ENCODE measurements at places on chromosomes 11 and 22.
A peak's percentile ranks its signal among the peaks of the same experiment; 100 is the strongest.

DNA sequence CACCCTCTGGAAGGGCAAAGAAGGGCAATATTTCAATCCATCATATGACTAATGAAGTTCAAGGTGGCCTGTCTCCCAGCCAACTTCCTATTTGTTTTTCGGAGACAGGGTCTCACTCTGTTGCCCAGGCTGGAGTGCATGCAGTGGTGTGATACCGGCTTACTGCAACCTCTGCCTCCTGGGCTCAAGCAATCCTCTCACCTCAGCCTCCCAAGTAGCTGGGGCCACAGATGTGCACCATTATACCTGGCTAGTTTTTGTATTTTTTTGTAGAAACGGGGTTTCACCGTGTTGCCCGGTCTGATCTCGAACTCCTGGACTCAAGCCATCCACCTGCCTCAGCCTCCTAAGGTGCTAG, 13.4 kb downstream of the ABTB2 start:
- DNase-seq: no peak

DNA sequence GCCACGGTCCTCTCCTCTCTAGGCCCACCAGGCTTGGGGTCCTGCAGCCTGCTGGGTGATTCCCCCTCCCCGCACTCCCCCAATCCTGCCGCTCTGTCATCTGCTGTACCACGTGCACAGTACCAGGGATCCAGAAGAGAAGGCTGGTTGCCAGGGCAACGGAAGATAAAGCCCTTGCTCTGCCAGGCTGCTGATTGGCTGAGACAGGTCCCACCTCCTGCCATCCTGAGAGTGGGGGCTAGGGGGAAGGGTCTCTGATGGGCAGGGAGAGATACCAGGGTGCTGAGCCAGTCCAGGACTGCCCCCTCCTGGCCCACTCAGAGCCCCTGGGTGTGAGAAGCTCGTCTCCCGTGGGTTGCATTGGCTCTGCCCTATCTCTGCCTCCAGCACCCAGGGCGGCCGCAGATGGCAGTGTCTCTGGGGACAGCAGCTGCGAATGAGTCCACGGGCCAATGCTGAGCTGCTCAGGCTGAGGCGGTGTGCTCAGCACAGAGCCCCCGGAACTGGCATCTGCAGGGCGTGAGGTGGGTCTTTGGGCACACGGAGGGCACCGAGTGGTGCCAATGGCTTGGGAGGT, at the start of gene SMIM45:
Gene SMIM45, plus strand, starts transcription at position 253 of the 577 bp plus-strand sequence.
- no peak for DNase-seq

DNA sequence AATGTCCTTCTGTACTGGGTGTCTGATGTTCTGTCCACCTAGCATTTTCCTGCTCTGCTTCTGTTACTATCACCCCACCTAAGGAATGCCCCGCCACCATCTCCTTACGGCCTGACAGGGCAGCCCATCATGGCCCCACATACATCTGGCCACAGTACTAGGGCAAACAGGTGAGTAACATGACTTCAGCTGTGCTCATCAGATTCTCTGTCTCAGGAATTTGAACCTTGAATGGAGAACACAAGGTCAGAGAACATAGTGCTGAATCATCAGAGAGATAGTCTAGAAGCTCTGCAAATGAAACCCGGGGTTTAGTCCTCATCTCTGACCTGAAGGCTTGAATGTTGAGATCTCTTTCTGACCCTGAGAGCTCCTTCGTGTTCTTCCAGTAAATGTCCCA, 32.4 kb downstream of the ZC3H12C start:
- DNase-seq: no peak

DNA sequence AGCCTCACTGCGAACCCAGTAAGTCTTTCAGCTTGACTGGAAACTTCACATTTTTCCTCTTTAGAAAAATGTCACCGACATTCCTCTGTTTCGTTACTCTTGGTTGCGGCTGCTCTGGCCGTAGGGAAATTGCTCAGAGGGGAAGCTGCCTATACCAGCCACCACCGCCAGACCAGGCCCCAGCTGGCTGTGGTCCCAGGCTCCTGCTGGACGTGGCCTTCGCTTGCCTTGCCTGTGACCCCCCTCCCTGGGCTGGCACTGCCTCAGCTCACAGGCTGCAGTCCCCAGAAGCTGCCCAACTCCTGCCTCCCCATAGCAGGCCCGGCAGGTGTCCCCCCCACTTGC, 197.8 kb downstream of the MN1 start:
- DNase-seq: no peak

DNA sequence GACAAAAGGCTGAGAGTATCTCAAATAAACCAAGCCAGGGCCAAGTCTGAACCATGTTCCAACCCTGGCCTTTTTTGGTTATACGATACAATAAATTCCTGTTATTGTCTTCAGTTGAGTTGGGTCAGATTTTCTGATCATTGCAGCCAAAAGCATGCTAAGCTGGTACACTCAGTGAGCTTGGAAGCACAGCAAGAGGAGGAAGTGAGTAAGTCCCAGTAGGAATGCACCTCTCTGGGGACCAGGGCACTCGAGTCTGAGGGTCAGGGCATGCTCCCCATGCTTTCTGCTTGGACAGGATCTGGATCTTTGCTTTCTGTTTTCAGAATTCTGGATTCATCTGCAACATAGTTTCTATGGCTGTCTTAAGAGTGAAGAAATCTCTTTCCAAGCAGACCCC, 73.1 kb downstream of the TMPRSS5 start:
- DNase-seq: no peak

DNA sequence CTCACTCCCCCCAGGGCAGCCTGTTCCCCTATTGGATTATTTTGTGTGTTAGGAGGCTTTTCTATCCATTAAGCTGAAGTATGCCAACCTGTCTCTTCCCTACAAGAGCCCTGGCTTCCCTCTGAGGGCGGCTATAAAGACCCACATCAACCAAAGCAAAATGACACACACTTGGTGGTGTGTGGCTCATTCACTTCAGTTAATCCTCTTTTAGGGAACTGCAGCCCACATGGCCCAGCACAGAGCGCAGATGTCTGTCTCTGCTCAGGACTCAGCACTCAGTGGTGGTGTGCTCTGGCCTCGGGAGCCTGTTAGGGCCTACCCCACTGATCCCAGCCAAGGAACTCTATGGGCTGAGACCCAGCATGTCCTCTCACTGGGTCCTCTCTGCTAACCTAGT, 32.2 kb upstream of the LRRC10B start:
- DNase-seq: no peak

DNA sequence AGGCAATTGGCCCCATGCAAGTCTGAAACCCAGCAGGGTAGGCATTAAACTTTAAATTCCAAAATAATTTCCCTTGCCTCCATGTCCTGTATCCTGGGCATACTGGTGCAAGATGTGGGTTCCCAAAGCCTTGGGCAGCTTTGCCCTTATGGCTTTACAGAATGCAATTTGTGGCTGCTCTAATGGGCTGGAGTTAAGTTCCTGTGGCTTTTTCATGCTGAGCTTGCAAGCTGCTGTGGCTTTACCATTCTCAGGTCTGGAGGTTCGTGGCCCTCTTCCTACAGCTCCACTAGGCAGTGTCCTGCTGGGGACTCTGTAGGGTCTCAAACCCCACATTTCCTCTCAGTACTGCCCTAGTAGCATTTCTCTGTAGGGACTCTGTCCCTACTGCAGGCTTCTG, 15.0 kb upstream of the BIRC3 start:
- no peak for DNase-seq

- no peak for DNase-seq
Measured at GRCh38 chr11:109374032-109374431, 48.0 kb upstream of the C11orf87 start.

- peak; percentile 44 for DNase-seq
Measured at GRCh38 chr22:36385491-36386350, 2.0 kb downstream of the MYH9 start.

DNA sequence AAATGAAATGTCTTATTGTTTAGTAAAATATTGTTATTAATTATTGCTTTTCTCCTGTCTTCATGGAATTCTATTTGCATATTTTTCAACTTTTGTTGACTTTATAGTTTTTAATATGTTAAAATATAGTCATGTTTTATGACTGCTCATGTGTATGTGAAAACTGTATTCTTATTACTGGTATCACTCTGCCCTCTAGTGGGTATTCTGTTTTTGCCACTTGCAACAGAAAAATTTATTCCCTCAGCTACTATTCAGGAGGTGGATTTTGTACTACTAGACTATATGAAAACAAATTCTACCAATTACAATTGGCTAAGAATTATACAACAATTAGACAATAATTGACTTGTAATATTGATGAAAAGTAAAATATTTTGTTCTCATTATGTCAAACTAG, 45.0 kb downstream of the OR4C6 start:
- peak; percentile 6 for DNase-seq

DNA sequence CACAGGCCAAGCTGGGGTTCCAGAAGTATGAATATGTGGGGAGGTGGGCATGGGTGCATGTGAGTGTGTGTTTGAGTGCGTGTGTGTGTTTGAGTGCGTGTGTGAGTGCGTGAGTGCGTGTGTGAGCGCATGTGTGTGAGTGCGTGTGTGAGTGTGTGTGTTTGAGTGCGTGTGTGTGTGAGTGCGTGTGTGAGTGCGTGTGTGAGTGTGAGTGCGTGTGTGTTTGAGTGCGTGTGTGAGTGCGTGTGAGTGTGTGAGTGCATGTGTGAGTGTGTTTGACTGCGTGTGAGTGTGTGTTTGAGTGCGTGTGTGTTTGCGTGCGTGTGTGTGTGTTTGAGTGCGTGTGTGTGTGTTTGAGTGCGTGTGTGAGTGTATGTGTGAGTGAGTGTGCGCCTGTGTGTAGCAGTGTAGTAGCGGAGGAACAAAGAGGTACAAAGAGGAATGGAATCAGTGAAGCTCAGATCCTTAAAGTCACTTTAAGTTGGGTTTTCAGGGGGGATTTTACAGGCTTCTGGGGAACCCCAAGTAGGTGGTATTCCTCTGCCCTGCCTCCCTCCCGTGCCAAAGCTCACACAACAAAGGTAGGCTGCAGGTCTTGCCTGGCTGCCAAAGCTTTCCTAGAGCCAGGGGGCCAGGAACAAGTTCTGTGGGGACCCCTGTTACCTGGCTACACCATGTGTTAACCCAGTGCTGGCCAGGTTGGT, 137.1 kb downstream of the KIRREL3 start:
- DNase-seq: no peak

DNA sequence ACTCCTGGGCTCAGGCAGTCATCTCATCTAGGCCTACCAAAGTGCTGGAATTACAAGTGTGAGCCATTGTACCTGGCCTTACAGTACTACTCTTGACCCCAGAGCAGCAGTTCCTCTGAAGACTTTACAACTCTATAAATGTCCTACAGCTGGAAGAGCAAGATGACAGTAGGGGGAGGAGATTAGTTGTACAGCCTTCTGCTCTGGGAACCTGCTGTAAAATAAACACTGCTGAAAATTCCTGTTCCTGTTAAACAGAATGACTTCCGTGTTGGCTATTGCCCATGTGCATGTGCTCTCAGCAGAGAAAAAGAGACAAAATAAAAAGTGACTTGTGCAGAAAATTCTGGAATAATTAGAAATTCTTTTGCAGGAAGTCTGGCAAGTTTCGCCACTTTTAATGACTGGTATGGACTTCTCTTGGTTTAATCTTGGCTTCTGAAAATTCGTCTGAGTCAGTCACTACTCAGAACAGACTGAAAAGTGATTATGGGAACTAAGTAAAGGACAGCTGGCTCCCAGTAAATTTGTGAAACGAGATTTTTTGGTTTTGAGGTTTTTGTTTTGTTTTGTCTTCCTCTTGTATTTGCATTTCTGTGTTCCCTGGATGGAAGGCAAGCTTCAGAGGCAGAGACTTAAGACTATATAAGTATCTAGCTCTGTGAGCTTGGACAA, 955.7 kb downstream of the DLG2 start:
- DNase-seq: no peak

- DNase-seq: no peak
Measured at GRCh38 chr11:77770629-77771028, 49.9 kb downstream of the RSF1 start.

GRCh38 chr11:127461241-127462064, 460.9 kb upstream of the KIRREL3 start:
- no peak for DNase-seq

GRCh38 chr11:65744026-65744698, 23.6 kb upstream of the RNASEH2C start:
- DNase-seq: no peak

DNA sequence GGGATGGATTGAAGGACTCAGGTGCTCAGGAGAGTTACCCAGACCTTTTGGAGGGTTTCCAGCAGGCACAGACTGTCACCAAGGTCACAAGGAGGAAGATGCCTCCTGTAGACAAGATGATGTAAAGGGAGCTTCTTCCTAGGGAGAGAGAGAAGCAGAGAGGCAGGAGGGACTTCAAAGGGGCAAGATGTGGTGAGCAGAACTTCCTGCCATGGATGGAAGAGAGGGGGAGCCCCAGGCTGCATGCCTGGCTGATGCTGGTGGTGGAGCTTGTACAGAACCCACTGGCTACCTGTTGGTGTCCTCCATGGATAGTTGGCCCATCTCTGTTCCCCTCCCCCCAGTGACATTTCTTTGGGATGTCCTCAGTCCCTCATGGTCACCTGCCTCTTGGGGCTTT, 4.2 kb downstream of the HEPN1 start:
- no peak for DNase-seq

DNA sequence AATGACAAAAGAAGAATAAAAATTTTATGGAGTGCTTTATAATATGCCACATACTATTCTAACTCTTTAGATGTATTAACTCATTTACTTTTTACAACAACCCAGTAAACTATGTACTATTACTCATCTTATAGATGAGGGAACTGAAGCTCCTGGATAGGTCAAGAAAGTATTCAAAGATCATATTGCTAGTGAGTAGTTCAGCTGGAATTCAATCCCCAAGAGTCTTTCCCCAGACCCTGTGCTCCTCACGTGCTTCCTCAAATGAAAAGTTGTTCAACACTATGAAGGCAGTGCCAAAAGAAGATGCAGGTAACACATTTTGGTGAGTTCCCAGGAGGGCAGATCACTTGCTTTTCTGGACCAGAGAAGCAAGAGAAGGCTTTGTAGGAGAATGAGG, 46.8 kb downstream of the BTG4 start:
- DNase-seq: no peak

GRCh38 chr11:107182978-107183377, 164.7 kb upstream of the GUCY1A2 start:
- DNase-seq: no peak

GRCh38 chr22:24028533-24028932, 17.4 kb downstream of the CABIN1 start:
- no peak for DNase-seq

GRCh38 chr22:39312410-39312809, 7.0 kb downstream of the RPL3 start:
- no peak for DNase-seq

- DNase-seq: no peak
Measured at GRCh38 chr22:37284805-37285355, 2.6 kb downstream of the CYTH4 start.

DNA sequence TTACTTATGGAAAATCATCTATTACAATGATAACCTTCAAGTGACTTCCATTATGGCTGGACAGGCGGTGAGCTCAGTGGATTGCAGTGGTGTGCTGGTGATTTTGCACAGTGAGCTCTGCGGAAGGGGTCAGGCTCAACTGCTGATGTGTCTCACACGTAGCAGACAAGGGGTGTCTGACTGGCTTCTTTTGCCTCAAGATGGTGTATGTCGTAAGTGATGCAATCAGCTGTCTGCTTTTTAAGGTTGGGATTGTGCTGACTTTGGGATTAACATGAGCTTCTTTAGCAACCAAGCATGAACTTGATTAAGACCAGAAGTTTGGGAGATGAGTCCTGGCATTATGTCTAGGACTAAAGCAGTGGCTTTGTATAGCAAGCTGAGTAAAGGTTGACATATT, 49.5 kb downstream of the POLD3 start:
- no peak for DNase-seq
